ENCODE measurements at places on chromosomes 3 and 15. TPM values are rescaled to one million over a fixed set of nuclear protein-coding genes. Genes with fewer than 3 reads are reported as not detected.

The IL17RB gene
- total RNA-seq = not detected

The CACNA2D2 gene
- total RNA-seq = 0.08 TPM

The PCLAF gene
- 66.2 TPM for total RNA-seq

The RETNLB gene
- total RNA-seq = not detected

The NPAP1 gene
- not detected for total RNA-seq

All from epithelial cell of alveolus of lung (primary cell).